Right lobe of liver (tissue), 6 donors: ENCODE measurements at places on chromosomes 5 and 9.

DNA sequence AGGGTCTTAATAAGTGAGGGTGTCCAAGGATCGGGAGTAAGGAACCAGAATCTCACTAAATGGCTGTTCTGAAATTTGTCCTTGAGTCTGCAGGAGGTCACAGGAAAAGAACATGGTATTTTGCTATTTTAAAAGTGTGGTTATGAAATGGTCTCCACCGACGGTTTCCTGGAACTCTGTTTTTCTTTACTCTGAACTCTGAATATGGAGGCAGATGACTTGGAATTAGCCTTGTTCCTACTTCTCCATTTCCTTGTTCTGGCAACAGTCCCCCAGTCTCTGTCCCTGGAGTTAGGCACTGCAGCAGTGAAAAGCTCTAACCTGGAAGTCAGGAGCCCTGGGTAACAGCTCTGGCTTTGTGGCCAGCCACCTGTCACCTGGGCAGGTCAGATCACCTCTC is 46.6 kb upstream of the C5orf58 start:
- DNase-seq: no peak

- peak; percentile 81 for DNase-seq
These were observed 168.5 kb downstream of the AUH start for GRCh38 chr9:91193087-91193657.

- DNase-seq: no peak
These were observed 230.3 kb downstream of the AUH start for GRCh38 chr9:91131433-91131839.

- DNase-seq: no peak
These were observed at the start of gene IRX4 for GRCh38 chr5:1882337-1883119. TSS of gene IRX4 (minus strand) at chr5:1882925. CDS start at chr5:1882647, 278 bp downstream.

DNA sequence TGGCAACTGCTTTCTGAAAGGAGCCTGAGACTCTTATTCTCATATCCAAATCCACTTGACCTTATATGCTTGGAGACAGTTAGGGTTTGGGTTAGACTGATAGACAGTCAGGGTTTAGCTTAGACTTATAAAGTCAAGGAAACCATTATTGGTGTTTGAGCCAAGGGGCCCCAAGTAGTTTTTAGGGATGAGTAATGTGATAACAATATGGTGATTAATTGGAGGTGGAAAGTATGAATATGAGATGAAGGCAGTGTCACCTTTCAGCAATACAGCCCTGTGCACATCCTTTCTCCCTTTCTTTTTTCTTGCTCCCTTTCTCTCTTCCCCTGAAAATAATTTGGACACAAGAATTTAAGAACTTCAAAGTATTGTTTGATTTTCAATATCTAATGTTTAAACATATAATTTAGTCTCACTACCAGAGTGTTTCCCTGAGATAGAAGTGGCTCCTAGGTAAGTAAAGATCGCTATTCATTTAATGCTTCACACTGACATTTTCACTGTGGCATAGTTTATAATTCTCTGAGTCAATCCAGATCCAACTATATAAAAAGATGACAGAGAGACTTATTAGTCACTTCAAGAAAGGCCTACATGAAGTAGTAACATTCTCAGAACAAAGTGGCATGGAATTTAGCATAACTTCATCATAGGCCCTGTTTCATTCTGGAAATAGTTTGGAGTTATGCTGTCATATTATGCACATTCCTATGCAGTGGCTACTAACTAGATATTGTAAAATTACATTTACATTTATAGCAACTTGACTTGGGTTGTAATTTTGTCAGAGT is 200.8 kb downstream of the CHSY3 start:
- DNase-seq: no peak

DNA sequence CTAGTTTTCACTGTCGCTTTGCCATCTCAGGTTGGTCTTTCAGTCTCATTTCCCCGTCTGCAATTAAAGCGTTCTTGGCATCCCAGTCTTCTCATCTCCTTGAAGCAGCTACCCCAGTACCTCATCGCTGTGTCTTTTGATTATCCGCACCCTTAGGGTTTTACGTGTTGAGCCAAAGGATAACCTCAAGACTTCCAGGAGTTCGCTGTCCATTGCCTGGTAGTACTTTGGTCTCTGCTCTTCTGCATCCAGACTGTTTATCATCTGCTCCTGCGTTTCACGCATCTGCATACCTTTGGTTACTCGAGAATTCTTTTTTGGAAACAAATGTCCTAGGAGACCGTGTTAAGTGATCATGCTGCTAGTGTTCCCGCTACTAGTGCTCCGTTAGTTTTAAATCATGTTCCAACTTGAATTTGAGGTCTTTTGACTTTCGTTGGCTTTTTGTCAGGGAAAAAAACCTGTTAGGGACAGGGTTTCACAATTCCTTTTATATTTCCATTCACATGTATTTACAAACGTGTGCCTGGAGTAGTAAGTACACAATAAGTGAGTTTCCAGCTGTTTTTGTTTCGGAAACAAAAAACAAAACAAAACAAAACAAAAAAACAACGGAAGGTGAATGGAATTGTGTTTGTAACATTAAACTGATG is 888 bp downstream of the RABGAP1 start:
- no peak for DNase-seq

DNA sequence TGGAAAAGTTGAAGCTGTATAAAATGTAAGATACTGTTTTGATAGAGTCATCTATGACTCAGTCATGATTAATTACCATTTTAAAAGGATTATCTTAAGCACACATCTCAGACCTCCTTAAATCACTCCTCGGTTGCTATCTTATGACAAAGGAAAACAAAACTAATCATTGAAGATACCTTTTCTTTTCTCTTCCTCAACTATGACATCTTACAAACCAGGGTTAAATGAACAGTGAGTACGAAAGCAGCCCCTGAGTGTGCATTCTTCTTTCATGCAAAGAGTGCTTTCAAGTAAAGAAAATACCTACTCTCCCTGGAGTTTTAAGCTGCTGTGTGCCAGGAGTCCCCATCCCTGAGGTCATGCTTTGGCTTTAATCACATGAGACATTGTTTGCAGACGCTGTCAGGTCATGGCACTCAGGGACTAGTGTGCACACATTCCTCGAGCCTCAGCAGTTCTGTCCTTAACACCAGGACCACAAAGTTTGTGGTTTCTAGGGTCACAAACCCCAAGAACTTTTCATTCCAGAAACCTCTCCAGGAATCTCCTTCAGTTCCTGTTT is 86.7 kb upstream of the ICE1 start:
- no peak for DNase-seq

DNA sequence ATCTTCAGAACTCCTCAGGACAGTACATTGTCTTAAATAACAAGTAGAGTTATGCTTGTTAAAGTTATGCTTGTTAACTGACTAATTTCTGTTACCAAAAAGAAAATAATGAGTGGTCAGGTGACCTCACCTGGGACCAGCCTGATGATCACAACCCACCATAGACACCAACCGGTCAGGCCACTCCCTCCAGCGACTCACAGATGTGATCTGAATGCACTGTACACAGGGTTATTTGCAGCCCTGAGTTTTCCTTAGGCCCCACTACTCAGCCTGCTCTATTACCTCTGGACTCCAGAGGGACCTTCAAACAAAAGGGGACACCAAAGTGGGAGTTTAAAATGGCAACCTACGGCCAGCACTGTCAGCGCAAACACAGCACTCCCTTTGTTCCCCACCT is 55.3 kb downstream of the ARSB start:
- no peak for DNase-seq

- DNase-seq: no peak
These were observed 139.9 kb upstream of the PRLR start for GRCh38 chr5:35369965-35370790.

DNA sequence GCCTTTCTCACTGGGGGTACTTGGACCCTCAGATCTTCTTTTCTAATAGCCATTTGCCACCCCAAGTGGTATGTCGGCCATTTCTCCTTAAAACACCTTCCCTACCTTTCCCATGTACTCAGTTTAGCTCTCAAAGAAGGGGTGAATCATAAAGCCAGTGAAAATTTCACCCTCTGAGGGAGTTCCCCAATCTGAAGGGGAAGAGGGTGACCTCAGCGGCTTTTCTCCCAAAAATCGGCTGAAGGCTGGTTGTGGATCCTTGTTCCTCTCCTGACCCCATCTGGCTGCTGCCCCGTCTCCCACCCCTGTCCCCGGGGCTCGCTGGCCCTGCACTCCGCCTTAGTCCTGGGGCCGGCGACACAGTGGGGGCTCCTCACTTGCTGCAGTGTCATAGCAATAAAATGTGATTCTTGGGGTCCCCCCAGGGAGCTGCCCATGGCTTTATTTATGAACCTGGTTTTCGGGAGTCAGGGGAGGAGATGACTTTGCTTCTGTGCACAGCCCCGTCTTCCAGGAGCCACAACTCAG is 17.3 kb upstream of the LTC4S start:
- DNase-seq: no peak

- DNase-seq: no peak
These were observed 50.8 kb downstream of the WDR36 start for GRCh38 chr5:111142932-111143331.

- DNase-seq: no peak
These were observed 789.7 kb upstream of the GRAMD2B start for GRCh38 chr5:125633523-125633922.

- DNase-seq: no peak
These were observed 58.0 kb upstream of the JAK2 start for GRCh38 chr9:4927043-4927471.

GRCh38 chr5:169097374-169098326 is 203.3 kb downstream of the SLIT3 start:
- no peak for DNase-seq

DNA sequence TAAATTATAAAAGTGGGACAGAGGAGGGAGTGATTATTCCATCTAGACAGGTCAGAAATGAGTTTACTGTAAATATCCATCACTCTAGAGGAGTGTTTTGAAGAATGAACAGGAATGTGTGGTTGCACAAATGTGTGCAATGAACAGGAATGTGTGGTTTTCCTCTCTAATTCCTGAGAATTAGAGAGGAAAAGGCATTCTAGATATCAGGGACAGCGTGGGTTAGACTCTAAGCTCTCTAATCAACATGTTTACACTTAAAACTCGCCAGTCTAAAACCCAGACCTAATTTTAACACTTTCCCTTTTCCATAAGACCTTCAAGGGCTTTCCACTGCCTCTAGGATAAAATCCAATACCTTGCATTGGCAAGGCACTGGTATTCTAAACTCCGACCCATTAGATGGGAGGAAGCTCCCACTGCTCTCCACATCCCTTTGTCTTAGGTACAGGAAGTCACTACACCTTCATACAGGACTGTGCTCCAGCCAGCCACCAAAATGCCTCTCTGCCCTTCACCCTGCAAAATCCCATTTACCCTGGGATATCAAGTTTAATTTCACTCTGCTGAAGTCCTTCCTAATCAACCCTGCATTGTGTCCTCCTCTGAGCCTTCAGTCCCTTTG is 67.9 kb downstream of the NFIB start:
- no peak for DNase-seq

GRCh38 chr9:121650217-121651007 is 1.0 kb upstream of the DAB2IP start:
- no peak for DNase-seq
